ENCODE measurements at places on chromosomes 1 and 21. TPM values are rescaled to one million over a fixed set of nuclear protein-coding genes. Genes with fewer than 3 reads are reported as not detected.

DNA sequence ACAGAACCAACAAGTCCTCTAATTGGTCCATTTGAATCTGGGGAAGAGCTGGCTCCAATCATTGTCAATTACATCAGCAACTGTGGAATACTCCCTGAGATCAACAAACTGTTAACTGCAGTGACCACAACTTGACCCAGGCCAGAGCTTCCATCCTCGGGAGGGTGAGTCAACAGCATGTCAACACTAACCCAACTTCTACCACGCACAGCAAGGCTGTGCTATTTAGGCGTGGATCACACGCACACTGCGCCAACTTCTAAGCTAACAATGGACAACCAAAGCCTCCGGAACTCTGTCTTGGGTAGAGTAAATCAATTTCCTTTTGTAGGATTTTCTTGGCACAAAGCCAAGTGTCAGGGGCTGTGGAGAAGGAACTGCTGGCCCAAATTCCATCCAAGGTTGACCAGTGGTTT lies 30.4 kb downstream of the APP start:
- no peak for DNase-seq

GRCh38 chr1:32953495-32953894 lies 11.1 kb downstream of the RNF19B start:
- no peak for DNase-seq

DNA sequence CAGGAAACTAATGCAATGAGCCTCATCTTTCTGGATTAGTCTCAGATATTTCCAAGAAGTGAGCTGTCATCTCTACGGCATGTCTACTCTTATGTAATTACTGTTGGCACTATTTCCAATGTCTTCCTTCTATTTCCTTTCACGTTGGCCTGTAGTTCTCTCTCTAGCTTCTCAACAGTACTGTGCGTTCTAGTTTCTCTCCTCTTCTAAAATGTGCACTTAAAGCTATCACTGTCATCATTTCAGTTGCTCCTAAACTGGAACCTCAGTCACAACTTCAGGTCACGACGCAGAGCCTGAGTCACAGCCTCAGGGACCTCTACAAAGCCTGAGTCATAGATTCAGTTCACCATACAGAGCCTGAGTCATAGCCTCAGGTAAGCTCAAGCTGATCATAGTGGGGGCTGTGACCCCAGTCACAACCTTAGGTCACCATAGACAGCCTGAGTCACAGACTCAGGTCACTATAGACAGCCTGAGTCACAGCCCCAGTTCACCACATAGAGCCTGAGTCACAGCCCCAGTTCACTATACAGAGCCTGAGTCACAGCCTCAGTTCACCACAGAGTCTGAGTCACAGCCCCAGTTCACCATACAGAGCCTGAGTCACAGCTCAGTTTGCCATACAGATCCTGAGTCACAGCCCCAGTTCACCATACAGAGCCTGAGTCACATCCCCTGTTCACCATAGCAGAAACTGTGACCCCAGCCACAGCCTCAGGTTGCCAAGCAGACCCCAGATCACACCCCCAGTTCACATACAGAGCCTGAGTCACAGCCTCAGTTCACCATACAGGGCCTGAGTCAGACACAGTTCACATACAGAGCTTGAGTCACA lies 13.0 kb downstream of the WNT9A start:
- DNase-seq = peak; percentile 53

- DNase-seq = no peak
Measured at GRCh38 chr21:29152916-29153315, 22.5 kb downstream of the MAP3K7CL start.

The FAM110D gene
- 3.4 TPM for polyA plus RNA-seq

DNA sequence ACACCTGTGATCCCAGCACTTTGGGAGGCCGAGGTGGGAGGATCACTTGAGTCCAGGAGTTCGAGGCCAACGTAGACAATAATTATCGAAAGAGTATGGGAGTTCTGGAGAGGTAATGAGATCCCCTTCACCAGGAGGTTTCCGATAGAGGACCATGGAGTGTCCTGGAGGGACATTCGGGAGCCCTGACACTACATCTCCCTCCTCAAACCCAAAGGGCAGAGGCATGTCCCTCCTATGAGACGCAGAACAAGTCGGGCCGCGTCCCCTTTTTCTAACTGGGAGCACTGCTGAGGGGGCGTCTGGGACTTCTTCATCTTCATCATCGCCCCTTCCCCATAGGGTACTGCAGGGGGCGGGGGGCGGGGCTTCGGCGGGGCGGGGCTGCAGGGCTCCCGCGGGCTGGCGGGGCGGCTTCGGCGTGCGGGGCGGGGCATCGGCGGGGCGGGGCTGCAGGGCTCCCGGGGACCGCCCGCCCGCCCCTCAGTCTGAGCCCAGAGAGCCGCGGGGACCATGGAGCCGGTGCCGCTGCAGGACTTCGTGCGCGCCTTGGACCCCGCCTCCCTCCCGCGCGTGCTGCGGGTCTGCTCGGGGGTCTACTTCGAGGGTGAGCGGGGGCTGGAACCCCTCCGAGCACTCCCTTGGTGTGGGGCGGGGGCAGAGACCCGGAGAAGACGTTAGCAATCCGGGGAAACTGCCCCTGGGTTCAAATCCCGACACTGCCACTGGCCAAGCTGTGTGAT lies at the start of gene THEMIS2:
TSS of gene THEMIS2 (plus strand) at position 486 of the 743 bp plus-strand sequence. CDS start at position 514, 28 bp downstream.
- DNase-seq = peak; percentile 56

The AKR7A3 gene
- 0.23 TPM for polyA plus RNA-seq

The DNAH14 gene
- 6.7 TPM for polyA plus RNA-seq

The TEX38 gene
- polyA plus RNA-seq = not detected

- no peak for DNase-seq
Measured at GRCh38 chr1:150692720-150693119, 4.2 kb downstream of the GOLPH3L start.

GRCh38 chr1:202638019-202638700 lies 72.1 kb downstream of the SYT2 start:
- DNase-seq = peak; percentile 21

DNA sequence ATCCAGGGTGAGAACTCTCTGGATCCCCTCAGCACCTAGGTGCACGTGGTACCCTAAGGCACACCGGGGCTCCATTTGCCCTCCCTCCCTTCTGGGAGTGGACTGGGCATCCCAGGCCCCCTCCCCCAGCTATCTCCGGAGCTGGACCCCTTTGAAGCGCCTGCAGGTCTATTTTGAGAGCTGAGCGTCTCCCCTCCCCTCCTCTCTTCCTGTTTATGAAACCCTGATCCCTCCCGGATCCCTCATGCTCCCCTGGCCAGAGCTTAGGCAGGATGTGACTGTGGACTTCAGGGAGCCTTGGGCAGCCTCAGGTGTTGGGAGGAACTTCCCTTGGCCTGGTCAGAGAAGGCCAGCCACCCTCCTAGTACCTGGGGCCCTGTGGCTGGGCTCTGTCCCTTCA lies 10.2 kb downstream of the RPS6KA1 start:
- DNase-seq = peak; percentile 69

- DNase-seq = peak; percentile 44
Measured at GRCh38 chr1:10693497-10694273, 102.8 kb downstream of the CASZ1 start.

The LCE6A gene
- not detected for polyA plus RNA-seq

DNA sequence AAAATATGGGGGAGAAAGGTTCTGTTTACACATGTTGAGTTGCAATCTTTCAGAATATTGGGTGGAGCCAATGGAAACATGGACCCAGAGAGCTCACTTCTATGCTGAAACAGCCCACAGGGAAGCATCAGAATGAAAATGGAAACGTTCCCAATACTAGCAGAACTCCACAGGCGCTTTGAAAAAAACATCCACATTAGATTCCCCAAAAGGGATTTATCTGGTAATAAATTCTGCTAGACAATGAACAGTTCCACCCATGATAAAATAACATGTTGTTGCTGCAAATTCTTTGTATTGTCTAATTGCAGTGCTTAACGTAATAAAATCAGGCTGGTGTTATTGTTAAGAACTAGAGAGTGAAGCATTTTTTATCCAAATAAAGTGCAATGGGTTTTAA lies 197.0 kb downstream of the GABPA start:
- no peak for DNase-seq

The SELL gene
- polyA plus RNA-seq = 3.6 TPM

The PDE9A gene
- polyA plus RNA-seq = 5.3 TPM

The OR2L8 gene
- not detected for polyA plus RNA-seq

The ILDR2 gene
- polyA plus RNA-seq = 0.06 TPM

DNA sequence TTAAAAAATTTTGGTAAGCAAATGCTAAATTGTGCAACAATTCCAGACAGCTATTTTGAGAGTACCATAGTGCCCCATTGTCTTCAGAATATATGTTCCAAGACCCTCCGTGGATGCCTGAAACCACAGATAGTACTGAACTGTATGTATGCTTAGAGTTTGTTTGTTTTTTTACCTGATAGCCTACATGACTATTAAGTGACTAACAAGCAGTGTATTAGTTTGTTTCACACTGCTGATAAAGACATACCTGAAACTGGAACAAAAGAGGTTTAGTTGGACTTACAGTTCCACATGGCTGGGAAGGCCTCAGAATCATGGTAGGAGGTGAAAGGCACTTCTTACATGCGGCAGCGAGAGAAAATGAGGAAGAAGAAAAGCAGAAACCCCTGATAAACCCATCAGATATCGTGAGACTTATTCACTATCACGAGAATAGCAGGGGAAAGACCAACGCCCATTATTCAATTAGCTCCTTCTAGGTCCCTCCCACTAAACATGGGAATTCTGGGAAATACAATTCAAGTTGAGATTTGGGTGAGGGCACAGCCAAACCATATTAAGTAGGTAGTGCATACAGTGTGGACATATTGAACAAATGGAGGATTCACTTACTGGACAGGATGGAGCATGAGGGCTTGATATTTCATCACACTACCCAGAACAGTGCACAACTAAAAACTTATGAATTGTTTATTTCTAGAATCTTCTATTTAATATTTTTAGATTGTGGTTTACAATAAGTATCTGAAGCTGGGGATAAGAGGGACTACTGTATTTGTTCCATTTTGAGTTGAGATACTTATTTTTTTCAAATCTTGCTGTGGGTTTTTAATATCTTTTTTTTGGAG lies 78.5 kb downstream of the LHX9 start:
- DNase-seq = no peak

GRCh38 chr1:11730429-11730891 lies 5.5 kb upstream of the AGTRAP start:
- DNase-seq = peak; percentile 91

DNA sequence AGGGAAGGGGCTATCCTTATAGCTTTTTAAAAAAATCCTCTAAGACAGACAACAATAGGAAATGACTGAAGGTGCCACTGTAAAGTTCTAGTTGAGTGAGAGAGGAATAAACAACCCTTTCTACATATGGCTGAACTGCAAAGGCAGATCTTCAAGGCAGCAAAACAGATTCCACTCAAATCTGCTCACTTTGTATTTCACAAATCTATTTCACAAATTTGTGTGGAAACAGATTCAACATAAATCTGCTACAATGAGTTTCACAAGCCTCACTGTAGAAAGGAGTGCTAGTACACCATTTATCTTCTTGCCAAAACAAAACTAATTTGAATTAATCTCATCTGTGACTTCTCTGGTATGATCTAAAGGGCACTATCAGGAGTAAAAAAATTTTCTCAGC lies 451.3 kb downstream of the PLA2G4A start:
- DNase-seq = no peak

The UQCRHL gene
- polyA plus RNA-seq = 1.6 TPM

The FAM163A gene
- polyA plus RNA-seq = not detected

- no peak for DNase-seq
Measured at GRCh38 chr1:80054129-80054528, 1047.6 kb upstream of the ADGRL4 start.

The KLF17 gene
- polyA plus RNA-seq = 0.21 TPM

DNA sequence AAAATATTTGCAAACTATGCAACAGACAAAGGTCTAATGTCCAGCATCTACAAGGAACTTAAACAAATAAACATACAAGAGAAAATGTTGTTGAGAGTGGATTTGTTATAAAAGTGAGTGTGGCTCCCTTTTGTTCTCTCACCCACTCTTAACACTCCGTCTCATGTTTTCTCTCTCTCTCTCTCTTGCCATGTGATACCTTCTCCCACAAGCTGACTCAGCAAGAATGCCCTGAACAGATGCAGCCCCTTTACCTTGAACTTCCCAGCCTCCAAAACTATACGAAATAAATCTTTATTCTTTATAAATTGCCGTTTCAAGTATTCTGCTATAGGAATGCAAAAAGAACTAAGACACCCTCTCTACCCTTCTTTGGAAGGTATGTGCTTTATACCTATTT lies 234.1 kb downstream of the ADGRL2 start:
- no peak for DNase-seq

DNA sequence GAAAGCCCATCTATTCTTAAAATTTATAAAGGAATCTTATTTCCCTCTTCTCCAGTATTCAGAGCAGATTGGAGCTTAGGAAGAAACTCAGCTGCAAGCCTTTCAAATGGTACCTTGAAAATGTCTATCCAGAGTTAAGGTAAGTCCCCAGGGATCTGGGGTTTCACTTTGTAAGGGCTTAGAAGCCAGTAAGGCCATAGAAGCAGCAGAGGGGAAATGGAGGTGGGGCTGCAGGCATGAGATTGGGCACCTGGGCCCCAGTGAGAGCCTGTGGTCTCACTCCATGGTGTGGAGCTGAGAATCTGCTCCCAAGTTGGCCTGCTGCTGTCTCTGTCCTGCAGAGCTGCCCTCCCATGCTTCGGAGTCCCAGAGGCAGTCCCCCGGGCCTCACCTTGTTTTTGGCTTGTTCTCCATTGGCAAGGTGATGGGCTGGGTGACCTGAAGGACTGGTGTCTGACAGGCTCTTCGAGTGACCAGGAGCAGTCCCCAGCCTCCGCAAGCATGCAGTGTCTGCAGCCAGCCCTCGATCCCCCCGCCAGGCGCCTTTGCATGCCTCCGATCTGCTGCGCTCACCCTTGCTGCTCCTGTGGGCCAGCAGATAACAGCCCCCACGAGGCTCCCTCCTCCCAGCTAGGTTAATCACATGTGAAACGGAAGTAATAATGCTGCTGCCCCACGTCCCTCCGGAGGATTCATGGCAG lies 163.1 kb downstream of the PGBD5 start:
- no peak for DNase-seq

- DNase-seq = peak; percentile 63
Measured at GRCh38 chr21:45336870-45337269, 49.2 kb upstream of the POFUT2 start.

- no peak for DNase-seq
Measured at GRCh38 chr1:12572522-12572921, 45.5 kb downstream of the DHRS3 start.

DNA sequence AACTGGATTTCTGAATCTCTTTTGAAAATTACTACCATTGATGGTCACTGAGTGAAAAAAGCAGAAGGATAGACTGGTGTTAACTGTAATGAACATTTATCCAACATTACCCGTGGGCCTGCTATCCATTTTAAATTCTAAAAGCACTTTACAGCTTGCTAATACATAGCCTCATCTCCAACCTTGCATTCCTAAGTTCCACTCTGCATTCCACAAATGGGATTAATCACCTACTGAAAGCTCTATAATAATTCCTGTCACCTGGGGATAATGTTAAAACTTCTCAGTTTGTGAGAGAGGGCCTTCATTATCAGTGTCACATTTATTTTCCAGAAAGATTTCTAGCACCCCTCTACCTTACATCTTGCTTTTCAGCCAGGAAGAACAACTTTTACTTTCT lies 38.2 kb downstream of the PTPRC start:
- no peak for DNase-seq

The PROK1 gene
- 0.22 TPM for polyA plus RNA-seq

The F13B gene
- not detected for polyA plus RNA-seq
